ENCODE measurements at places on chromosomes 3 and 15.
A peak's percentile ranks its signal among the peaks of the same experiment; 100 is the strongest.

DNA sequence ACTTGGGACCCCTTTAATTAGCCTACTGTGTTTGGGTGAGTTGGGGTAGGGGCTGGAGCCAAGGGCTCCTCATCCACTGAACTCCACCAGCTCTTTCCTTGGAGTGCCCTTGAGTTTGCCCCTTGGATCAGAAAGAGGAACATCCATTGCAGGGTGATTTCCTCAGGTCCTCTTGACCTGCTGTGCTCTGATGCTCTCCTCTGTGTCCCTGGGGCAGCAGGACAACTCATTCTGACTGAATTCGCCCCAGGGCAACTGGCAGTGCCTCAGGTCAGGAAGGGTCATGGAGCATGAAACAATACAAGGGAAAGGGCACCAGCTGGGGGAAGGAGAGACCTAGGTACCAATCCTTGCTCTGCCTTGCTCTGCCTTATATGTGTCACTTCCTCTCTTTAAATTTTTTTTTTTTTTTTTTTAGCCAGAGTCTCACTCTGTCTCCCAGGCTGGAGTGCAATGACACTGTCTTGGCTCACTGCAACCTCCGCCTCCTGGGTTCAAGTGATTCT, 47.8 kb downstream of the BSN start:
- no peak for DNase-seq

DNA sequence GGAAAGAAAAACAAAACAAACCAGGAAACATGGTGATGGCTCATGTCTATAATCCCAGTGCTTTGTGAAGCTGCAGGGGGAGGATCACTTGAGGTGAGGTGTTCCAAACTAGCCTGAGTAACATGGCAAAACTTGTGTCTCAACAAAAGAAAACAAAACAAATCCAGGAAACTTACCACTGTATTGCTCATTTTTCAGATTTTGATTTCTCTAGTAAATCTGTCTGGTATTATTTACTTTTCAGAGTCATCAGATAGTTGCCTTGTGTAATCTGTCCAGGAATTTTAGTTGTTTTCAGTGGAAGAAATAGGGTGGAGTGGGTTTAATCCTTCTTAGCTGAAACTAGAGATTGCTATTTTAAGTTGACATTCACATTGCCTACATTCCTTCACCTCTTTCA, 91.8 kb upstream of the ALCAM start:
- DNase-seq: peak; percentile 77

DNA sequence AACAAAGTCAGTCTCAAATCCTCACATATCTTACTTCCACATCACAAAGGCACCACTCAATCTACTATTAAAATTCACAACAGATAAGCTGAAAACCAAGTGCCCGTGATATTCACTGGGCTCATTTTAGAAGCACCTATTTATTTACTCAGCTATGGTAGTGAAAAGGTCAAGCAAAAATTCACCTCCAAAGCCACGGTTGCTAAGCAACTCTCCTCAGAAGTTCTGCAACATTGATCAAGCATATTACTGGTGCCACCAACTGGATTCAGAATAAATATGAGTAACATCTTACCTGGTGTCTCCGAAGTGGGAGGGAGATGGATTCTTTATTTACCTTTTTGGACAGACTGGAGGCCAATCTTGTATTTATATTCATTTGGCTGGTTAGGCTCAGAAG, 714.8 kb downstream of the FHIT start:
- no peak for DNase-seq

DNA sequence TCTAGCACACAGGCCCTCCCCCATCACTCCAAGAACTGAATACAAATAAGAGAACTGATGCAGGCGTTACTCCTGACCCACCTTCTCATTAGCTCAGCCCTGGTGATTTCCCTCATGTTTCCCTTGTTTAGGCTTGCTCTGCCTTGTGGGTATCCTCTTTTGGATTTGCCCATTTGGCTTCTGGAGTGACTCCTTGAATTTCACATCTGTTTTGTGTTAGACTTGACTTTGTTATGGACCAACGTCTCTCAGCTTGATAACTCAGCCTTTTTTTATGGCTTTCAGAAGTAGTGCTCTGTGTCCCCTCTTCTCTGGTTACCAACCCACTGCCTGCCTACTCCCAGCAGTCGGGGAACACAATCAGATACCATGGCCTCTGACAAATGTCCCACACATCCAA, 11.3 kb upstream of the TMOD3 start:
- no peak for DNase-seq
